ENCODE measurements at places on chromosomes 4 and X. TPM values are rescaled to one million over a fixed set of nuclear protein-coding genes. Genes with fewer than 3 reads are reported as not detected.

RAB9B gene
- 1.1 TPM for total RNA-seq

IL2RG gene
- 20.7 TPM for total RNA-seq

COL4A6 gene
- total RNA-seq: 1.0 TPM

MAOA gene
- total RNA-seq: 300 TPM

CLNK gene
- total RNA-seq: not detected

MAGEC3 gene
- not detected for total RNA-seq

GDI1 gene
- total RNA-seq: 95.8 TPM

P2RY8 gene
- 1.7 TPM for total RNA-seq

NHSL2 gene
- 12.4 TPM for total RNA-seq

FIP1L1 gene
- 41.3 TPM for total RNA-seq

FUNDC2 gene
- 18.3 TPM for total RNA-seq

PNMA3 gene
- 0.30 TPM for total RNA-seq

RHOXF1 gene
- 0.47 TPM for total RNA-seq

TEX11 gene
- not detected for total RNA-seq

SMARCA1 gene
- 18.3 TPM for total RNA-seq

ANOS1 gene
- total RNA-seq: 69.4 TPM

MAOB gene
- total RNA-seq: 1.0 TPM

NLGN4X gene
- total RNA-seq: 3.1 TPM

MAGED2 gene
- 113 TPM for total RNA-seq

TMSB15C gene
- total RNA-seq: not detected

OPRPN gene
- total RNA-seq: not detected

ZNF674 gene
- 3.0 TPM for total RNA-seq

UNC5C gene
- 3.9 TPM for total RNA-seq

VSIG4 gene
- 392 TPM for total RNA-seq

CHRDL1 gene
- 57.8 TPM for total RNA-seq

FAT4 gene
- total RNA-seq: 20.1 TPM

ADGRL3 gene
- total RNA-seq: 3.0 TPM

MTNR1A gene
- total RNA-seq: not detected

CCNB3 gene
- 2.9 TPM for total RNA-seq

MAGEC1 gene
- total RNA-seq: not detected

CASP3 gene
- 19.5 TPM for total RNA-seq

TREX2 gene
- total RNA-seq: 6.1 TPM

BTC gene
- 6.3 TPM for total RNA-seq

HOPX gene
- 555 TPM for total RNA-seq

HSD17B13 gene
- 4.2 TPM for total RNA-seq

CT45A3 gene
- not detected for total RNA-seq

SMIM10L2A gene
- total RNA-seq: 4.3 TPM

BEND2 gene
- total RNA-seq: 0.15 TPM

All from upper lobe of left lung (tissue), 6 donors.